ENCODE measurements at places on chromosomes 6 and 20.
A peak's percentile ranks its signal among the peaks of the same experiment; 100 is the strongest.

- no peak for DNase-seq
These were observed 567.4 kb downstream of the CBLN4 start for GRCh38 chr20:55437798-55438415.

- DNase-seq = no peak
These were observed 107.0 kb downstream of the ESR1 start for GRCh38 chr6:151914484-151914883.

DNA sequence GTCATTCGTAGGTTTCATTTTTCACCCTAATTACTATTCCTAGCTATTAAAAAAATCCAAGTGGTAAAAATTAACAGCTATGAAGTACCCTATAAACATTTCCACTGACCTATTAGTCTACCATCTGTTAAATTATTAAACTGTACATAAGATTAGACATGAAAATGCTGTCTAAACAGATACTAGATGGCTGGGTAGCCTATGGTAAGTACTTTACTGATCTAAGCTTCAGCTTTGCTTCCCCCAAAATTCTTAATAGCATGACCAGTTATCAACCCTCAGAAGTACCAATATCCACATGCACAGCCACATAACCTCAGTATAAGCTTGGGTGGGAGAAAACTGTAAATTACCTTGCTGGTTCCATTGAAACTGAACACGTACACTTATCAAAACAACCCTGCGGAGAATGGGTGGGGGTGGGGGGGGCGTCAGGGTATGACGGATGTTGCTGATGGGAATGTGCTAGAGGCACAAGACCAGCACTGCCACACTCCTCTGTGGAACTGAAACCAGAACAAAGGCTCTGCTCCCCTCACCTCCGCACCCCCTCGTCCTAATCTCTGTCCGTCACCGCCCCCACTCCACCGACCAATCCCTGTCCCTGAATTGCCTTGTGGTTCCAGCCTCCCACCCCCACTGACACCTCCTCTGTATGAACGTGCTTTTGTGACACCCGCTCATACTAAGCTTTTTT lies 45.3 kb downstream of the B4GALT5 start:
- DNase-seq = no peak

- no peak for DNase-seq
These were observed 65.5 kb upstream of the TNFAIP3 start for GRCh38 chr6:137801352-137802114.

DNA sequence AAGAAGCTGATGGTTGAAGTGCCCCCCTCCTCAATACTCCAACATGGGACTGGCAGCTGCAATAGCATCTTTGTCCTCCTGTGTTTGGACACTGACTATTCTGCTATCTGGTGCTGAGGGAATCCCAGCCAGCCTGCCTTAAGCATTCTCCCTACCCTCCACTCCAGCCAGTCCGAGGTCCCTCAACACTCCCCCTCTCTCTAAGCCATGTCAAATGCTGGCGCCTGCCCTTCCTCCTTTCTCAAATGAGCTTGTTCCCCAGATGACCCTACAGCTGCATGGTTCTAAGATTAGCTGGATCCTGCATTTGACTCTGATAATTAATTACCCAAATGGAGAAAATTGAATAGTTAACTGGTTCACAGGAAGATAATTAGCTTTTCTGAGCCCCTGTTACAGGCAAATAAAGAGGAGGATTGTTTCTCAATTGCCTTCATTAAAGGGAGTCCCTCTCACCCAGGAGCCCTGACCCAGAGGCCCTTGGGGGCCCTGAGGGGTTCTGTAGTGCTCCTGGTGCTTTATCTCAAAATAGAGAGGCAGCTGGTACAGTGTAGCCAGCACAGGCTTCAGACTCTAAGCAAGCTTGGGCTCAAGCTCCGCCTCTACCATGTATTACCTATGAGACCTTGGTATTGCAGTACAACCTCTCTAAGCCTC lies 37.9 kb upstream of the CHD6 start:
- no peak for DNase-seq

GRCh38 chr6:139239064-139239463 lies 52.7 kb downstream of the TXLNB start:
- no peak for DNase-seq

GRCh38 chr6:34110610-34111009 lies 35.3 kb downstream of the GRM4 start:
- DNase-seq = no peak

DNA sequence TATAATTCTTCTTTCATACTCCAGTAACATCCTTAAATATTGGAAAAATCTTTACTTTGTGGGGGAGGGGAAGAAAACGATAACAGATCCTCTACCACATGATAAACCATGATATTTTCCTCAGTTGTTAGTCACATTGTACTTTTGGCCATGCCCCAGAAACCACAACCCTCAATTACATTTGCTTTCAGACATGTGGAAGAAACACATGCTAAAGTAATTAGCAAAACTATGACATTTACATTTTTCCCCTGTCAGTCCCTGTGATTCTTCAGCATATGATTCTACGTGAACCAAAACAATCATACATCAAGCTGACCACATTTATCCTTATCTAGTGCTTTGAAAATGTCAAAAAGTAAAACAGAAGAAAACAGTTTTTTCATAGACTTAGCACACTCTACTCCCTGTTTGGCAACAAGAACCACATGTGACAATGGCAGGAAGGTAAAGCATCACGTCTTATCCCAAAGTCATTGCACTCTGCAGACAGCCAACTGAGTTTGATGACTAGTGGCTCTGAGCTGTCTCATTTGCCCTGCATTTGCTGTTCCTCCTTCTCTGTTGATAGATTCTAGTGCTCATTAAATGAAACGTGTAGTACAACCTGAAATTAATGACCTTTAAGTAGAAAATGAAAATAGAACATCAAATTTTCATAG lies 505.8 kb upstream of the MARCKS start:
- DNase-seq = no peak

DNA sequence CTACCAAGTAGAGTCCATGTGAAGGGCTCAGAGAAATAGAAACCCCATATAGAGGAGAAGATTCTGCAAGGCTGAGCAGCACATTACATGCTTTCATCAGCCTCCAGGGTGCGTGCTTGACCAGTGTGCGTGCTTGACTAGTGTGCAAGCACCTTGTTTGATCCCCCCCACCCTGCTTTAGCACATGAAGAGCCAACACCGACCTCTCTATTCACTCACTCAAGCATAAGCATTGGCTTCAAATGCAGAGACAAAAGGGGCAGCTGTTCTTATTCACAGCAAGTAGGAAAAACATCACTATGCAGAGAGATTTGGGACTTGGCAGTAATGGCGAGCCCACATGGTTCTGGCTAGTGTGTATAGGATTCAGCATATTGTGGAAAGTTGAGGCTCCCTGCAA lies 278.7 kb upstream of the RNF217 start:
- DNase-seq = no peak

- peak; percentile 77 for DNase-seq
These were observed 131.8 kb upstream of the PROKR2 start for GRCh38 chr20:5448449-5449118.

DNA sequence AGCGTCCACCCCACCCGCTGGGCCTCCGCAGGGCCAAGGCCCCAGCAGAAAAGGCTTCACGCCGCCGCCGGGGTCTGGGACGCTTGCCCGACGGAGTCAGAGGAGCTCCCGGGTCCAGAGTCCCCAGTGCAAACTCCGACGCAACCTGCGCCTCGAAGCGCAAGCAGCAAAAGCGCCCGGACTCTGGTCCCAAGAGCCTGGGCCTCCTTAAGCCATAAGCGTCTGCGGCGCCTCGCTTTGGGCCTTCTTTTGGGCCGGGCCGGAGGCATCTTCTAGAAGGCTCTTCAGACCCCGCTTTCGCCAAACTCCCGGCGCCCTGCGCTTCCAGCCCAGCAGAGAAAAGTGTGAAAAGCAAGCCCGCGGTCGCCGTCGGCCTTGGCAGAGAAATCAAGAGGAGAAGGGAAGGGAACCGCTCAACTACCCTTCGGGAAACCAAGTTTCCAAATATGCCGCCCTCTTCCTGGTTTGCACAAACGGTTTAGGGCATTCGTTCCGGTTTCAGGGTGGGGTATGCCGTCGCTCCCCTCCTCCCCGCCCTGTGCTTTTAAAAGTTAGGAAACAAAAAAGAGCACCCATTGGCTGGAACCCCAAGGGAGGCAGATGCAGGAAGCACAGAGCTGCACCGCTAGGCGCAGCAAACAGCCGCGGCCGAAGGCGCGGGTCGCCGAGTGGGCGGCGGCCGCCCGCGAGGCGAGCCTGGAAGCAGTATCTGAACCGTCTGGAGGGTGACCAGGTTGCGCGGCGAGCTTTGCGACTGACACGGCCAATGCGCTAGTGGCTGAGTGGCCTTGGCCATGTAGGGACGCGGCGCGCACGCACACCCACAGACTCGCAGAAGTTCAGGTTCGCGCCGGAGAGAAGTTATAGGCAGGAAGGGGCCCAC lies 1.2 kb downstream of the TBX18 start:
- peak; percentile 18 for DNase-seq

DNA sequence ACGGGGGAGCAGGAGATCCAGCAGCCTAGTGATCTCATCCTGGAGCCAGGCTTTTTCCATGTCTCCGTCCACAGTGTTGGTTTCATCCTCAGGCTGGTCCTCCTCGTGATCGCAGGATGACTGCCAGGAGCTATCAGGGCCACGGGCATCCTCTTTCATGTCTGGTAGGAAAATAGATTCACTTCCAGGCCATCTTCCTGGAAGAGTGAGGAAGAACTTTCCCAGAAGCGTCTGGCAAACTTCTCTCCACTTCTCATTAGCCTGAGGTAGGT lies 15.3 kb upstream of the SLC9A8 start:
- DNase-seq = no peak

GRCh38 chr6:17506531-17506930 lies 93.6 kb upstream of the FAM8A1 start:
- no peak for DNase-seq

GRCh38 chr6:56624046-56624727 lies 18.5 kb downstream of the DST start:
- no peak for DNase-seq

- no peak for DNase-seq
These were observed 317.9 kb upstream of the MARCKS start for GRCh38 chr6:113539202-113539601.

DNA sequence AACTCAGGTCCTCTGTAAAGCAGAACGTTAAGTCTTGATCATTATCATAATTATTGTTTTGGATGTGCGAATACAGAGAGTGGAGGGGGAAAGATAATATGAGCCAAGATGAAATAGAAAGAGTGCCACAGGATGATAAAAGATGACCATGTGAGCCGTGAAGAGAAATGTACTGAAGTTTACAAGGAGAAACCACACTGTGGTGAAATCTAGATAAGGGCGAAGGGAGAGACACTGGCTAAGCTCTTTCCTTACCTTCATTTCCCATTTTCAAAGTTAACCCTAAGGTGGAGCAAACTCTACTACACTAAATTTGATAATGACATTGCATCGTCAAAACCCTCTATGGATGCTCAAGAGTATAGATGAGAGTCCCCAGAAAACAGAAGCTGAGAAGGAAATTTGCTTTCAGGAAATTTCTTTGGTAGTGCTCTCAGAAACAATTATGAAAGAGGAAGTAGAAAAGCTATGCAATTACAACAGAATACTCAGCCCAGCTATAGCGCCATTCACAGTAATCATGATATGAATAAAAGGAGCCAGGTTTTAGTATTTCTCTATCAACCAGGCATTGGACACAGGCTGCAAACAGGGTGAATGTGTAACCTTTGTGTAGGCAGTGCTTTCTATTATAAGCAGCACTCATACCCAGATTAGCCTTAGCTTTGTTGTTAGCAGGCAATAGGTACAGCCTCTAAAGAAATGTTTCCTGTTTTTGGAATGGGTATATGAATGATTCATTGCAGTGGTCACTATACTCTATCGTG lies 1080.7 kb downstream of the GRIK2 start:
- DNase-seq = no peak

DNA sequence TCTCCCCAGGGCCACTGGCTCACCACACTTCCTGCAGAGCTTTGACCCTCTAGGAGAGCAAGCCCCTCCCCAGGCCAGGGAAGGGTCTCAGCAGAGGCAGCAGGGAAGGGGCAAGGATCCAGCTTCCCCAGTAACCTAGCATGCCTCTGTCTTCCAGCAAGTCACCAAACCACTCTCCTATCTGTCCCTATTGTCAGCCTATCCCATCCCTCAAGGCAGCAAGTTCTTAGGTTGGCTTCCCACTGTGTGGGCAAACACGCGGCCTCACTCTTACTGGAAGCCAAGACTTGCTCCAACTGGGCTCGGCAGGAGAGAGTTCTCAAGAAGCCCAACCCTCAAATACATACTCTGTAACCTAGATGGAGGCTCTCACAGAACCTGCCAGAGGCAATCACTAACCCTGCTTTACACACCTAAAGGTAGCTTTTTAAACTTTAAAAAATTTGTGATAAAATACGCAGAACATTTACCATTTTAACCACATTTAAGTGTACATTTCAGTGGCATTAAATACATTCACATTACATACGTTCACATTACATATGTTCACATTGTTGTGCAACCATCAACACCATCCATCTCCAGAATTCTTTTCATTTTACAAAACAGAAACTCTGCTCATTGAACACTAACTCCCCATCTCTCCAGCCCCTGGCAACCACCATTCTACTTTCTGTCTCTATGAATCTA lies 58.5 kb downstream of the MRPL14 start:
- DNase-seq = no peak

- DNase-seq = no peak
These were observed 487.0 kb downstream of the CD109 start for GRCh38 chr6:74182992-74183391.

GRCh38 chr20:62890444-62890843 lies 28.8 kb upstream of the TCFL5 start:
- no peak for DNase-seq
